Thyroid gland (tissue), 4 donors: ENCODE measurements at places on chromosomes 3 and 15.

DNA sequence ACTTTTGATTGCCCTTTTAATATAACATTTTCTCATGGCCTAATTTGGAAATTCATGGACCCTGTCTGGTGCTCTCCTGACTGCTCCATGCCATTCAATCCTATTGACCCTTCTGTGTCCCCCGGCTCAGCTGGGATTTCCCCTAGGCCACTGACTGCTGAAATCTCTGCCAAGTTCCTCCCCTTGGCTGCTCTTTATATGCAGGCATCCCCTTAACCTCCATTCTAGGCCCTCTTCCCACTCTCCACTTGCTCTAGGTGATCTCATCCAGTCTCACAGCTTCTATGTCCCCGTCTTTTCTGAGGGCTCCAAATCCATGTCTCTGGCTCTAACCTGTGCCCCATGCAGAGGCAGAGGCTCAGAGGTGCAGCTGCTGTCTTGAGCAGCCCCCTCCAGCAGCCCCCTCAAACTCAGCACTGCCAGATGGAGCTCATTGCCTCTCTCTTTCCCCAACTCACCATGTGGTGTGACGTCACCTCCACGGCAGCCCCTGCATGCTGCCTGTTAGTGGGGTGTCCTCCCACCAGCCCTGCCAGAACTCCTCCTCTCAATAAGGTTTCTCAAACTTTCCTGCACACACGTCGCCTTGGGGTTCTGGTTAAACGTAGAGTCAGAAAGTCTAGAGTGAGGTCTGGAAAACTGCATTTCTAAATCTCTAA is 6.6 kb downstream of the FSD2 start:
- DNase-seq, result no peak

DNA sequence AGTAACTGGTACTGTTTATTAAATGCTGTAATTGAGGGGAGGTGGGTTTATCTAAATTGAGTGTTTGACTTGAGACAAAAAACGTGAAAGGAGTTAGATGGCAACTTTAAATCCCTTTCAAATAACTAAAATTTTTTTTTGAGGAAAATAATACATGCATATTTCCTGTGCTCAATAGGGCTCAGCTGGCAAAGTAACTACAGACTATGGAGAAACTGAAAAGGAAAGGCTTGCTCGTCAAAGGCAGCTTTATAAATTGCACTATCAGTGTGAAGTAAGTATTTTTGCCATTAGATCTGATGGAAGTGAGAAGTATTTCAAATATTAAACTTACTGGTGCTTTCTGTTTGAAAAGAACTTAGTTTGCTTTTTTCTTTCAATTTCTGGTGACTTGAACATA is 72.2 kb downstream of the DZIP3 start:
- no peak for DNase-seq

GRCh38 chr3:102512734-102513504 is 78.1 kb downstream of the ZPLD1 start:
- no peak for DNase-seq

GRCh38 chr3:61186030-61186429 is 65.2 kb downstream of the FHIT start:
- no peak for DNase-seq

- no peak for DNase-seq
These were observed 8.4 kb upstream of the RTP1 start for GRCh38 chr3:187188931-187189330.

DNA sequence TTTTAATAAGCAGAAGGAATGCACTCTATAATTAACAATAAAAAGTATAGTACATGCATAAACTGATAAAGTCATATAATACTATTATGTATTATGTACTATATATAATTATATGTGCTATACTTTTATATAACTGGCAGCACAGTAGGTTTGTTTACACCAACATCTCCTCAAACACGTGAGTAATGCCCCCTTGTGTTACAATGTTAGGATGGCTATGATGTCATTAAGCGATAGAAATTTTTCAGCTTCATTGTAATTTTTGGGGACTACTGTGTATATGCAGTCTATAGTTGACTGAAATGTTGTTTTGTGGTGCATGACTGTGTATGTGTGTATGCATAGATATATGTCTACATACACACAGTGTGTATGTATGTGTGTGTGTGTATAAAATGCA is 100.6 kb downstream of the SLMAP start:
- no peak for DNase-seq

DNA sequence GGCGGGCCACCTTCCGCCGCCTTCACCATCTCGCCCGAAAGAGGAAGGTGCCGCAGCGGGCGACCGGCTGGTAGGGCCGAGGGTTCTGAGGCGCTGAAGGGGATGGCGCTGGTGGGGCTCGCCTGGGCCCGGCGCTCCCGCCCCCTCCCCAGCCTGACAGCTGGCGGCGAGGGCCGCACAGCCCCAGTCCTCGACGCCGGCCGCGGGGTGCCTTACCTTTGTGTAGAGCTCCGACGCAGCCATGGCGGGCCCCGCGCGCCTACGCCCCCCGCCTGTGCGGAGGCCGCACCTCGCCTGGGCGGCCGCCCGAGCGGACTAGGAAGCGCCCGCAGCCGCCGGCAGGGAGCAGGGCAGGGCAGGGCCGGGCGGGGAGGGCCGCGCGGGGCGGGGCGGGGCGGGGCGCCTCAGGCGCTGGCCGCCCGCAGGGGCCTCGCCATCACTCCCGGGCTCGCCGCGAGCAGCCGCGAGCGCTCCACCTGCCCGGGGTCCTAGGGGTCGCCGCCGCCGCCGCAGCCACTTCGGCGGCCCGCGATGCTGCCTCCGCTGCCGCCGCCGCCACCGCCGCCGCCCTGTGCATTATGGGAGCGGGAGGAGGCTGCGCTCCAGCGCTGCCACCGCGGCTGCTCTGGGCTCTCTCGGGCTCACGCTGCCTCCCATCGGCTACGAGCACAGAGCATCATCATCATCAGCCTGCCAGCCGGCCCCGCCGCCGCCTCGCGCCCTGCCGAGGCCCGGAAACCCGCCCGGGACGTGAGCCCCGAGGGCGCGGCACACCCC is at the start of gene MYO5A:
Gene MYO5A, minus strand, starts transcription at position 317 of the 777 bp plus-strand sequence. Its CDS starts 74 bp downstream, at position 243.
- peak; percentile 68 for DNase-seq

GRCh38 chr3:45904931-45905330 is 18.6 kb downstream of the CCR9 start:
- no peak for DNase-seq

DNA sequence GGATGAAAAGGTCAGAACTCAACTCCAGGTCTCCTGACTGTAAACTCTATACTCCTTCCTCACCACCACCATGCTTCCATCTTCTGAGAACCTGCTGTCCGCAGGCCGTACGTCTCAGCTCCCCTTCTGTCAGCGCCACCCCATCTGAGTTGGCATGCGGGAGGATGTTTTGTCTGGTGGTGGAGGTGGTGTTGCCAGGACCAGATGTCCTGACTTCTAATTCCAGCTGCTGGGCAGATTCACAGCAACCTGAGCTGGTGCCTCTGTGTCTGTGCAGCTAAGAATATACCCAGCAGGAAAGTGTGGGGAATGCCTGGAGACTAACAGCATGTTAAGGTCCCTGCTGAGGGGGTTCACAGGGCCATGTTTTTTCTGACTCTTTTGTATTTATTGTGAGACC is 23.2 kb downstream of the PLA1A start:
- no peak for DNase-seq

DNA sequence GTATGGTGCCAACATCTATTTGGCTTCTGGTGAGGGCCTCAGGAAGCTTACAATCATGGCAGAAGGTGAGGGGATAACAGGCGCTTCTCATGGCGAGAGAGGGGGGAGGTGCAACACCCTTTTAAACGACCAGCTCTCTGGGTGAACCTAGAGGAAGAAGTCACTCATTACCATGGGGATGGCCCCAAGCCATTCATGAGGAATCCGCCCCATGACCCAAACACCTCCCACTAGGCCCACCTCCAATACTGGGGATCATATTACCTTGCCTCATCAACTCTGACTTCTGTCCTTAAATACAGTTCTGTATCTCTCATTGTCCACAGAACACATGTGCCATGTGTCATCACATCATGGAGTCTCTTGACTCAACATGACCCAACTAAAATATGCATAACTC is 37.5 kb upstream of the CLRN1 start:
- no peak for DNase-seq

DNA sequence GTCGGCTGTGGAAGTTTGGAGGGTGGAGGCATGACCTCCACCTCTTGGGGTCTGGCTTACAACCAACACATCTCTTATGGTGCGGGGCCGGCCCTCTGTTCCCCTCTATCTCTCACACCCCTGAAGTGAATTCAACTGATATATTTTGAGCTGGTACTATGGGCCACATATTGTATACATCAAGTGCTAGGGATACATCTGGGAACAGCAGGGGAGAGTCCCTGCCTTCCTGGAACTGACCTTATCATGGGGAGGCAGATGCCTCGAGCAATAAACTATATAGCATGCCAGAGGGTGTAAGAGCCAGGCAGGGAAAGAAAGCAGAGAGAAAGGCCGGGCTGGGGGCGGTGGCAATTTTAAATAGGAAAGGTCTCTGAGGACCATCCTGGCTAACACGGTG is 60.4 kb upstream of the TRPM1 start:
- DNase-seq, result no peak

- no peak for DNase-seq
These were observed 30.8 kb downstream of the LAMP3 start for GRCh38 chr3:183131735-183132134.

DNA sequence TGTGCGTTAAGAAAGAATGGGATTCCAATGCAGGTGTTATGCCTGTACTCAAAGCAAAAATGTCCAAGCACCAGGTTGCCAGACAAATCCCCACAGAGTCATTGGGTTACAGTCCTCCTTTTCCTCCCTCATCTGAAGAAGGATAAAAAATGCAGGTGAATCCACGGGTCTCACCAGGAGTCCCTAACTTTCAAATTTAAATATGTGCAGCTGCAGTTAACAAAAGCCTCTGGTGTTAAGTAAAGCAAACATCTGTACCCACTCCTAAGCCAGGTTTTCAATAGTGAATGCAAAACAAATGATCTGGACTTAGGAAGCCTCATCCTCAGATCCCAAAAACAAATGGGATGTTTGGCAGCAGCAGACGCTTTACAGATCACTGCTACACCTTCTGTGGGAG is 70.4 kb upstream of the SETMAR start:
- no peak for DNase-seq

GRCh38 chr3:115134648-115135347 is 12.3 kb downstream of the ZBTB20 start:
- DNase-seq, result no peak

- no peak for DNase-seq
These were observed 85.7 kb downstream of the VGLL4 start for GRCh38 chr3:11558002-11558401.

DNA sequence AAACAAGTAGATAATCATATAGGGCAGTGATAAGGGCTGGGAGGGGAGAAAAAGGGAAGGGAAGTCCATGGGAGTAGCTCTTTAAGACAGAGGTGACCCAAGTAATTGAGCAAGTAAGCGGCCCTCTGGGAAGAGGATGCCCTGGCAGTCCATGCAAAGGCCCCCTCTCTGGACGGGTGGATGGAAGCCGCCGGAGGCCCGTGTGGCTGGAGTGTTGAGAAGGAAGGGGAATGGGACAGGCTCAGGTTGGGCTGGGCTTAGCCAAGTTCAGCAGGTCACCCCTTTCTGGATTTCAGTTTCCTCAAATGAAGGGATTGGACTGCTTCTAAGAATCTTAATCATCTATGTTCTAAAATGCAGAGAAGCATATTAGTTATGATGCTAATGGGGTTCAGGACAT is 32.4 kb upstream of the TRPM1 start:
- DNase-seq, result no peak

DNA sequence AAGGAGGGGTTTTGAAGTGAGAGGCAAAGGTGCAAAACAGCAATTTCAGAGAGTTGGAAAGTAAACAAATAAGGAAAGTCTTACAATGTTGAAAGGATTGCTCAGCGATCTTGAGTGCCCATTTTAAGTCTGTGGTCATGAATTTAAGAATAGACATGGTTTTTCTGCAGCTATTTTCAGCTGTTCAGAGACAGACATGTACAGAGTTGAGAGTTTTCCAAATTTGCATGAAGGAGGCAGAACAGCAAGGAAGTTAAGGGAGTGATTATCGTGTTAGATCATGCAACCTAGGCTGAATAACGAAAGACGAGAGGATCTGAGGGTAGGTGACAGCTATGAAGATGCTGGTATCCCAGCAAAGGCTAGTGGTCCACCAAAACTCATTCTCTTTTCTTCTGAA is 37.2 kb downstream of the DET1 start:
- DNase-seq, result no peak

DNA sequence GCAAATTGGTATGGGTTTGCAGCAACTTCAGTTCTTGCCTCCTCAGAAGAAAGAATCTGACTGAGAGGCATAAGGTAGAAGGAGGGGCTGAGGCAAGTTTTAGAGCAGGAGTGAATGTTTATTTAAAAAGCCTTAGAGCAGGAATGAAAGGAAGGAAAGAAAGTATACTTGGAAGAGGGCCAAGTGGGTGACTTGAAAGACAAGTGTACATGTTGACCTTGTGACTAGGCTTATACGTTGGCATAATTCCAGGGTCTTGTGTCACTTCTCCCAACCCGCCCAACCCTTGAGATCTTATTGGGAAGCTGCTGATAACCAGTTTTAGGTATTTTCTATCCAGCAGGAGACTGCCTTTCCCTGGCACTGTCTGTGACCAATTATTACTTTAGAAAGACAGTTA is 436.9 kb upstream of the ZNF717 start:
- no peak for DNase-seq

GRCh38 chr3:185439745-185440466 is 58.9 kb downstream of the TMEM41A start:
- no peak for DNase-seq

DNA sequence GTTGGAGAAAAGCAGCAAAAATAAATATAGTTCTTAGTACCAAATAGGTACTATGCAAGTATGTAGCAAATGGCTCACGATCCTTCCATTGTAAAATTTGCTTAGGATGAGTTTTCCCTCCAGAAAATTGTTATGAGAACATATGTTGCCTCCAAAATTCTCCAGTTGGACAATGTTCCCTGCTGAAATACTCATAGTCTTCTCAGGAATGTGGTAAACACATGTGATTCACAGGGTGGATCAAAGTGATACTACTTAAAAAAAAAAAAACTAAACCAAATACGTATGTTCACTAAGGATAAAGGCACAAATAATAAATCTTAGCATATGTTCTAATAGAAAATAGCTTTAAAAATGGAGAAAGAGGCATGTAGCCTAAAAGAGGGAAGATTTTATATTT is 84.3 kb upstream of the ZNF385D start:
- DNase-seq, result no peak

GRCh38 chr3:194880940-194881925 is 195.6 kb downstream of the FAM43A start:
- DNase-seq, result no peak

- DNase-seq, result no peak
These were observed 40.3 kb downstream of the KCNAB1 start for GRCh38 chr3:156160647-156161046.
